Stimulated activated CD4-positive, alpha-beta T cell treated with anti-CD3 and anti-CD28 coated beads, TNF-alpha, amount 100 ng/mL, for 1 hour (primary cell): ENCODE measurements at places on chromosomes 5 and 9.

DNA sequence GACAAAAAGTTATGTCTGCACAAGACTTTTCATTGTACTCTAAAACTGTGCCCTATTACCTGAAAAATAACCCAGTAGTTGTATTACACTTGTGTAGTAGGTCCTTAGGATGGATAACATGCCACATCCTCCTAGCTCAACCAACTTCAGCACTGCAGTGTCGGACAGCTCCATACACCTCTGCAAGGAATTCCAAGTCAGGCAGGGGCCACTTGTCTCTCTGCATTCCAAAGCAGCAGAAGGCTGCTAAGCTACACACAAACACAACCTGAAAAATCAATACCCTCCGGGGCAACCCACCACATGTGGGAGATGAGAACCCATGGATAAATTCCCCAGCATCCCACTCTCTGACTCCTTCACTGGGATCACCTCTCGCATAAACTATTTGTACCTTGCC, 50.2 kb downstream of the MED10 start:
- DNase-seq, result no peak

DNA sequence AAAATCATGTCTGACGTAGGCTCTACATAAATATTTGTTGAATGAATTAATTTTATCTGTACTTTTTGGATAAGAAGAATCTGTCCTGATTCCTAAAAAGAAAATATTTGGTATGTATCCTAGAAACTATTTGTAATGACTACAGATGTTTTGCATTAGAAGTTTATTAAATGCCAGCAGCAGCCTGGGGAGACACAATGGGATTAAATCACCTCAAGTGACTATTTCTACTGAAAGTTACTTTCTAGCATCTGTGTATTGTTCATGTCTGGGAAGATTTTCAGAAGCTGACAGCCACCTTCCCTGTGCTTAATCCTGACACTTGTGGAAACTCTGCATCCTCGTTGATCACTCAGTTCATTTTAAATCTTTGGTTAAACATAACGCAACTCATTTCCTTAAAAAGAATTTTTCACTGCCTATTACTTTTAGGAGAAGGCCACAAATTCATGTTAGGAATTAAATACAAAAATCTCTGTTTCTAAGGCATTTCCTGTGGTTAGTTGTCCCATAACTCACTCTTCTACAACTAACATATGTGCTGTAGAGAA, 209.3 kb upstream of the PPP1R2B start:
- no peak for DNase-seq

GRCh38 chr5:16585041-16585667, 31.6 kb downstream of the RETREG1 start:
- no peak for DNase-seq

DNA sequence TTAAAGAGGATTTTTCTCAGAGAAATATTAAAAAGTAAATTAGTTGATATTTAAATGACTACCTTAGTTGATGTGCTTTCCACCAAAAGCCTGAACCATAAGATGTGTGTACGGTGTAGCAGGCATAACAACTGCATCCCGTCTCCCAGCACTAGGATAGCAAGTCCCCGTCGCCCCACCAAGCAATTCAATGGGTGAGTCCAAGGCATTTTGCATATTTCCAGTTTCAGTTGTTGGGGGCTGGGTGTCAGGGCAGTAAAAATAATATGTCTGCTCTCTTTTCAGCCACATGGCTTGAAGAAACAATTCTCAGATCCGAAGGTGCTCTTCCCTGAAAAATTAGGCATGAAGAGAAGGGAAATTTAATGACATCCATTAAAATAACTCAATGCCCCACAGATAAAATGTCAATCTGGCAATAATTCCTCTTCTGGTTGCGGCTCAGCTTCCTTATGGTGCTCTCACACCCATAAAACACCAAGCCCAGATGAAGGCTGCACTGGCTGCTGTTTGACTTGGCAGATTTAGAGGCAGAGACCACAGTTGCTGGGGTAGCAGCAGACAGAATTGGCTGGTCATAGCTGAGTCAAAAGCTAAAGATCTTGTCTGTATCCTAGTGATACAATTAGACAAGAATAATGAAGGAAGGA, 124.4 kb upstream of the ADCY2 start:
- DNase-seq, result no peak
